ENCODE measurements at places on chromosomes 5 and 9. TPM values are rescaled to one million over a fixed set of nuclear protein-coding genes. Genes with fewer than 3 reads are reported as not detected.

Gene SLC36A2
- total RNA-seq: not detected

Gene C5orf58
- total RNA-seq: not detected

Gene PDE6A
- total RNA-seq: not detected

Gene RPS14
- total RNA-seq: 6,529 TPM

Gene CENPH
- total RNA-seq: 65.7 TPM

Gene ALDH1B1
- total RNA-seq: 23.9 TPM

Gene FAM114A2
- 23.8 TPM for total RNA-seq

Gene THOC3
- total RNA-seq: 124 TPM

Gene SHB
- total RNA-seq: 27.4 TPM

Gene KIF4B
- total RNA-seq: 0.17 TPM

GRCh38 chr9:97479496-97480159 is 21.8 kb upstream of the TMOD1 start:
- no peak for DNase-seq

GRCh38 chr5:14737291-14737690 is 72.8 kb downstream of the OTULIN start:
- DNase-seq: no peak

GRCh38 chr9:38027714-38028113 is 41.3 kb downstream of the SHB start:
- DNase-seq: no peak

DNA sequence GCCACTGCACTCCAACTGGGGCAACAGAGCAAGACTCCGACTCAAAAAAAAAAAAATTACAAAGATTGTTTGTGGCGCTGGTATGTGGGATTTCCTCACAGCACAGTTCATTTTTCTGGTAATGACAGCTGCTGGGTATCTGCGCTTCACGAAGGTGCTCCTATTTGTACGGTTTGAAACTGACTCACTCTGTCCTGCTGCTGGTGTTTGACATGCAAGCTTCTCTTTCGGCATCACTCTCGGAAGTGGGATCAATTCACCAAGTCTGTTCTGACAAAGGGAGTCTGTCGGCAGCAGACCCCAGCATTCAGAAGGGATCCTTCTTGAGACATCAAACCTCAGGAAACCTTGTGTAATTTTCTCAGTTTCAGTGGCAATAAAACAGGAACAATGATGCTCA is 26.3 kb downstream of the MAML1 start:
- no peak for DNase-seq

GRCh38 chr9:2023532-2023931 is 8.4 kb downstream of the SMARCA2 start:
- no peak for DNase-seq

DNA sequence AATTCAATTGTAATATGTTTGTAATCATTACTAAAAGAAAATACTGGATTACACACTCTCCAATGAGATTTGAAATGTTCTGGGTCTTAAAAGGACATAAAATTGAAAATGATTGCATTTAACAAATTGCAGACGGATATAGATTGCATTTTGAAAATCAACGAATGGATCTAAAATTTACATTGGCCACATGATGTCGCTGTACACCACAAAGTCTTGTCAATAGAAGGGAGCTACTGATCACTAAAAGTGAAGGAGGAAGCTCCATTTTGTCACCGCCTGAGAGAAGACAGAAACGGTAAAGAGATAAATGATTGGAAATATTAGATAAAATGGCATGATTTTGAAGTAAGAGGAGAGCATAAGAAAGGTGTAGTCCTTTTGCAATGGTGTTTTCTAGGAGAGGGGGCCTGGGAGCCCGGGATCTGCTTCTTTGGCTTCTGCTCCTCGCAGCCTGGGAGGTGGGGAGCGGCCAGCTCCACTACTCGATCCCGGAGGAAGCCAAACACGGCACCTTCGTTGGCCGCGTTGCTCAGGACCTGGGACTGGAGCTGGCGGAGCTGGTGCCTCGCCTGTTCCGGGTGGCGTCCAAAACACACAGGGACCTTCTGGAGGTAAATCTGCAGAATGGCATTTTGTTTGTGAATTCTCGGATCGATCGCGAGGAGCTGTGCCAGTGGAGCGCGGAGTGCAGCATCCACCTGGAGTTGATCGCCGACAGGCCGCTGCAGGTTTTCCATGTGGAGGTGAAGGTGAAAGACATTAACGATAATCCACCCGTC is at the start of gene PCDHA1:
TSS of gene PCDHA1 (plus strand) at position 236 of the 782 bp plus-strand sequence.
- peak; percentile 40 for DNase-seq

GRCh38 chr9:127053057-127053821 is 69.2 kb downstream of the ANGPTL2 start:
- no peak for DNase-seq

DNA sequence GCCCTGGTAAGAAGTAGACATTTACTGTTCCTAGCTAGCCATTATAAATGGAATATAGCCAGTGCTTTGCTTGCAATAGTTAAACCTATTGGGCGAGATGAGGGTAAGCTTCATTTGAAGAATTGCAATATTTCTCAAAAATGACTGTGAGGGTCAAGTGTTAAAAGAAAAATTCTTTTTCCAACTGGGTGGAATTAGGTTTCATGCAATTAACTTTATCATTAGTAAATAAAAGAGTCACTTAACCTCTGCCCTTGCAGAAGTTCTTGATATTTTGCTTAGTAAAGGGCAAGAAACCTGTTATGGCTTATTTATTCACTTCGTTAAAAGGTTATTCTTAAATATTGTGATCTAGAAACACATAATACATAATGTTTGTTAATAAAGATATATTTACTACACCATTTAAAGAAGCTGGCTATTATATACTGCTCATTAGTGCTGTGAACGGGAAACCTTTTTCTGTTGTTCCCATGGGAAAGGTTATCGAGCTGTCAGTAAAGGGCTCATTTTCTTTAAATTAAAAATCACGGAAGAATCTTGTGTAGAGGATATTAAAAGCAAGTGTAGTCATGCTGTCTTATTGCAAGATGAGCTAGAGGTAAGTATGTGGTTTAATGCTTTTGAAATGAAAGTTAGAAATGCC is 370.5 kb downstream of the CSNK1G3 start:
- DNase-seq: no peak

GRCh38 chr9:81535542-81536241 is 153.7 kb downstream of the TLE1 start:
- peak; percentile 56 for DNase-seq

GRCh38 chr5:35554016-35554415 is 63.6 kb upstream of the SPEF2 start:
- DNase-seq: no peak

- DNase-seq: no peak
Measured at GRCh38 chr5:165617491-165617890, 2112.1 kb downstream of the MAT2B start.

GRCh38 chr5:38148021-38148625 is 110.2 kb upstream of the EGFLAM start:
- DNase-seq: no peak

GRCh38 chr9:108386859-108387384 is 468.9 kb downstream of the ACTL7B start:
- peak; percentile 20 for DNase-seq

DNA sequence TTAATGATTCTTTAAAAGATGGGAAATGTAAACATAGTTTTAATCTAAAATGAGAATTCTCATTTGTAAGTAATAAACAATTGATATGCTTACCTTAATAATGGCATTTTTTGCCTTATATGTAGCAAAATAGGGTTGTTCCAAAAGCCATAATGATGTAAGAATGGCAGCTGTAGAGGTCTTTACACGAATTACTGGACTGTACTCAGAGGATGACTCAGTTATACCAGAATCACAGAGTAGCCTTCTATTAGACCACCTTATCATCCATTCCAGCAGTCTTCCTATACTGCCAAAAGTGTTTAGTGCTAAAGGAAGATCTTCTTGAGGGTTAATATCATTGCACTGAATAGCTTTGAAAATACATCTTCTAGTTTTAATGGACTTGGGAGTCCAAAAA is 66.5 kb downstream of the CPLANE1 start:
- no peak for DNase-seq

- no peak for DNase-seq
Measured at GRCh38 chr5:95823218-95823737, 752 bp upstream of the GLRX start.

- DNase-seq: no peak
Measured at GRCh38 chr5:56290378-56291078, 57.4 kb upstream of the ANKRD55 start.

- no peak for DNase-seq
Measured at GRCh38 chr9:437574-438001, 222.9 kb downstream of the DOCK8 start.

GRCh38 chr5:147578228-147579024 is 68.6 kb upstream of the DPYSL3 start:
- DNase-seq: peak; percentile 62

GRCh38 chr5:64532212-64532611 is 26.4 kb downstream of the RGS7BP start:
- no peak for DNase-seq

- DNase-seq: peak; percentile 81
Measured at GRCh38 chr5:57450991-57451876, 31.4 kb downstream of the ACTBL2 start.

- DNase-seq: no peak
Measured at GRCh38 chr5:181218795-181219124, 4.3 kb upstream of the TRIM41 start.

- no peak for DNase-seq
Measured at GRCh38 chr9:83030391-83031107, 32.4 kb downstream of the RASEF start.

GRCh38 chr9:114785866-114786650 is 19.8 kb downstream of the TNFSF15 start:
- DNase-seq: no peak

DNA sequence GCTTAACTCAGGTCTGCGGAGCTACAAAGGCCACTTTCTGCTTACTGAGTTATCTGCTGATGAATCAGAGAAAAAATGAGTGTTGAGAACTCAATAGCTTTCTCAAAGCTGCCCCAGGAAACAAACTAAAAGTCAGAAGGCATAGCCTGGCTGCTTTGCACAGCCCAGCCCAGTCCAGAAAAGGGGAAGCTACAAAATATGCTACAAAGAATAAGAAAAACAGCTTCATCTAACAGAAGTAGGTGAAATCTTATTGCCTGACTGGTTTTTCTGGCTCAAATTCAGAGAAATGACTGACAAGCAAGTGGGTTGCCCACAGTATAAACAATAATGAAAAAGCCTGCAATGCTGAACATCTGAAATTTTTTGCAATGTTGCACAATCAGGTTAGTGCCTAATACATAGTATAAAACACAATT is 156.2 kb downstream of the PPP2R2B start:
- no peak for DNase-seq

- no peak for DNase-seq
Measured at GRCh38 chr9:13291718-13292117, 12.2 kb upstream of the MPDZ start.

- no peak for DNase-seq
Measured at GRCh38 chr5:171433982-171434676, 14.7 kb downstream of the FGF18 start.

DNA sequence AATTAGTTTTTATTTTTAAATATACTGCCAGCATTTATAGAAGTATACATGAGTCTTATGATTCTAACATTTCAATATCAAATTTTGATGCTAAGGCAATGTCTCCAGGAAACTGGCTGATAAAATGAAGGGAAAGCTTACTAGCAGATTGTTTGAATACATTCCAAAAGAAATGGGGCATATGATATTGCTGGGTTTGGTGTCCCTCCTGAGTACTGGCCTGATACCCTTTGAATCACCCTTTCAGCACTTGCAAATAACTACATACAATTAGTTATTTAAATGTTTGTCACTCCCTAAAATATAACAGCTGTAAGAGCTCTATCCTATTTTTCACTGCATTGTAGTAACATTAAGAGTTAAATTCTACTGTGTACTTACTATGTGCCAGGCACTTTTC is 360.8 kb downstream of the HCN1 start:
- DNase-seq: no peak

DNA sequence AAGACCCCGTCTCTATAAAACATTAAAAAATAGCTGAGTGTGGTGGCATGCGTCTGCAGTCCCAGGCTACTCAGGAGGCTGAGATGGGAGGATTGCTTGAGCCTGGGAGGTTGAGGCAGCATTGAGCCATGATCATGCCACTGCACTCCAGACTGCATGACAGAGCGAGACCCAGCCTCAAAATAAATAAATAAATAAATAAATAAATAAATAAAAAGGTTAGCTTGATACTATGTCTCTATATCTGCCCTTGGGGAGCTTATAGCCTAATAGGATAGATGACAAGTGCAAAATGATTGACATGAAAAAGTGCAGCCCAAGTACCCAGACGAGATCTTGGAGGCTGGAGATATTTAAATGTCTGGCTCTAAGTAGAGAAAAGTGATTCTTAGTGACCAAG is 122.6 kb downstream of the PDE4D start:
- DNase-seq: no peak

GRCh38 chr5:128407944-128408343 is 130.1 kb downstream of the FBN2 start:
- no peak for DNase-seq

- no peak for DNase-seq
Measured at GRCh38 chr9:35579130-35579529, 25.9 kb upstream of the TESK1 start.

DNA sequence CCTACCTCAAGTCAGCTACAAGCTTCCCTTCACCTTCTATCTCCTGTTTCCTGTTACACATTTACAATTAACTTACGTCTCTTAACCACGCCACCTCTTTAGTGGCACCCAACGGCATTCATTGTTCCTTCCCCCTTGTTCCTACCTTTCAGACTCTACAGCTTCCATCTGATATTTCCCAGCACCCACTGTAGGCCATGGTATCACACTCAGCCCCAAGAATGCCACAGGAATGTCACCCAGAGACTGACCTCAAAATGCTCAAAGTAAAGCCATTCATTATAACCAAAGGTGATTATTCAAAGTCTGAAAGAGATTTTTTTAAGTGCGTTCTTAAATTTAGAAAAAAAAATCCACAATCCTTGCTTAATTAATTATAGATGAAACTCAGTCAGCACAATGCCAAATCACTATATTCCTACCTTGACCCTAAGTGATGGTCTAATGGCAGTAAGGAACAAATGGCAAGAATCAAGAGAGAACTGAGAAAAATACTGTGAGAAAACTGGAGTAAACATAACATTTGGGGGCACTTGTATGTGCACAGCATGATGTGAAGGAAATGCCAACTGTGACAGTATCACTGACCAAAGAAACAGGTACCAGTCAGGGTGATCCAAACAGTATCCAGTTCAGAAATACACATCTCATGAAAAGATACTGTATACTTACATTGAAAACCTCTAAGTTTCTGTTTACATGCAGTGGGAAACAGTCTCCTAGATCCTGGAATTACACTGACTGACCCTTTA is 52.1 kb downstream of the CTNND2 start:
- peak; percentile 40 for DNase-seq

DNA sequence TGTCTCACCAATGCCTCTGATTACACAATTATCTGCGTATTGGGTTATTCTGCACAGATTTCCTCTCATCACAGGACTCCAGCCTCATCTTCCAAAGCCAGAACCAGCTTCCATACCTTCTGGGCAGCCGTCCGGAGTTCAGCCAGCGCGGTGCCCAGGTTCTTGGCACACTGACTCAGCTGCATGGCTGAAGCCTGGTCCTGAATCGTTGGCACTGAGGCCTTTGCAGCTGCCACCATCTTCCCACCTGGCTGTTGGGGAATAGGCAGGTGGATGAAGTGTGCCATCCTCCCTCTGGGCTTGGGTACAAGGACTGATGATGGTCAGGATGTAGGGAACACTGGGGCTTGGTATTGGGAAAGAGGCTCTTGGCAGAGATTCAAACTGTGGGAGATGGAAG is 17.9 kb downstream of the TLN1 start:
- no peak for DNase-seq
